ENCODE measurements at places on chromosomes 7 and 10. TPM values are rescaled to one million over a fixed set of nuclear protein-coding genes. Genes with fewer than 3 reads are reported as not detected.

- no peak for DNase-seq
Measured at GRCh38 chr10:8044331-8044907, 10.1 kb upstream of the GATA3 start.

DNA sequence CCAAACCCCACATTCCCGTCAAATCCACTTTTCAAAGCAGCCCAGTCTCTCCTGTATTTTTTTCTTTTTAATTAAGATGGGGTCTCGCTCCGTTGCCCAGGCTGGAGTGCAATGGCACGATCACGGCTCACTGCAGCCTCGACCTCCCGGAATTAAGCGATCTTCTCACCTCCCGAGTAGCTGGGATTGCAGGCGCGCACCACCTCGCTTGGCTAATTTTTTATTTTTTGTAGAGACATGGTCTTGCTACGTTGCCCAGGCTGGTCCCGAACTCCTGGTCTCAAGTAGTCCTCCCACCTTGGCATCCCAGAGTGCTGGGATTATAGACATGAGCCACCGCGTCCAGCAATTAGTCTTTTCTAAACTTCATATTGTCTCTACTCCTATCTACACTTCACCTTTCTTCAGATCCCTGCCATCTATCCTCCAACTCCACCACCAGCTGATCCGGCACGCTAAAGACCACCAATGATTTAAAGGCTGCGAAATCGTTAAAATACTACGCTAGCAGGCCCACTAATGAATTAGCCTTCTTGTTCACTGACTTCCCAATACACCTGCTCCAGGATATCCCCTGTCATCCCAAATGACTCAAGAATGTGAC lies 525 bp upstream of the CHUK start:
- no peak for DNase-seq

- DNase-seq, result no peak
Measured at GRCh38 chr10:132861884-132862461, 76.0 kb upstream of the NKX6-2 start.

- peak; percentile 57 for DNase-seq
Measured at GRCh38 chr7:117827862-117828261, 45.4 kb downstream of the CTTNBP2 start.

MCM10 gene
- total RNA-seq, result 16.1 TPM

Measured in PC-3 (cell line).